ENCODE measurements at places on chromosomes 3 and 15. TPM values are rescaled to one million over a fixed set of nuclear protein-coding genes. Genes with fewer than 3 reads are reported as not detected.
A peak's percentile ranks its signal among the peaks of the same experiment; 100 is the strongest.

The STRC gene
- total RNA-seq: 2.7 TPM

The C3orf85 gene
- total RNA-seq: not detected

The HESX1 gene
- 23.9 TPM for total RNA-seq

DNA sequence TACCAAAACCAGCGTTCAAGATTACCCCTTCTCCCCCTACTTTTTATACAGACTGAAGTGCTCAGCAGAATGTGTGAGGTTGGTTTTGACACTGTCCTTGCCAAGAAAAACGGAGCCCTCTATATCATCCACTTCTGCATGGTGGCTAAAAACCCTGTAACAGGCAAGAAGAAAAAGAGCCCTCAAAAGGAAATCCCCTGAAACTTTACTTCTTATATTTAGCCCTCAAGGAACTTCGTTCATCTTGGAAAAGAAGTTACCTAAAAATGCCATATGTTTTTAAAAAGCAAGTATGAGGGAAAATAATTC lies 473.6 kb downstream of the FOXP1 start:
- H3K27me3 ChIP-seq: no peaks in the 10 kb centered on the region
- H3K4me1 ChIP-seq: peaks cover 33% of the 10 kb centered on the region
- peak overlapping the region; percentile 71 for H3K27ac ChIP-seq
- no peak overlapping the region for H3K4me3 ChIP-seq
- no peak for DNase-seq
- peaks cover 20% of the 10 kb centered on the region for H3K36me3 ChIP-seq

The ADPRH gene
- total RNA-seq: not detected

- H3K27ac ChIP-seq: no peak overlapping the region
- peak; percentile 24 for DNase-seq
- no peaks in the 10 kb centered on the region for H3K27me3 ChIP-seq
- peaks cover 8% of the 10 kb centered on the region for H3K4me1 ChIP-seq
- no peak overlapping the region for H3K4me3 ChIP-seq
- H3K36me3 ChIP-seq: no peaks in the 10 kb centered on the region
Measured at GRCh38 chr15:39124553-39125171, 456.2 kb upstream of the THBS1 start.

- H3K4me1 ChIP-seq: no peaks in the 10 kb centered on the region
- no peaks in the 10 kb centered on the region for H3K27me3 ChIP-seq
- DNase-seq: no peak
- no peak overlapping the region for H3K27ac ChIP-seq
- no peaks in the 10 kb centered on the region for H3K36me3 ChIP-seq
- no peak overlapping the region for H3K4me3 ChIP-seq
Measured at GRCh38 chr3:1774597-1774996, 324.1 kb upstream of the CNTN4 start.

All from stomach (tissue), 19 donors.